ENCODE measurements at places on chromosomes 5 and 9.

DNA sequence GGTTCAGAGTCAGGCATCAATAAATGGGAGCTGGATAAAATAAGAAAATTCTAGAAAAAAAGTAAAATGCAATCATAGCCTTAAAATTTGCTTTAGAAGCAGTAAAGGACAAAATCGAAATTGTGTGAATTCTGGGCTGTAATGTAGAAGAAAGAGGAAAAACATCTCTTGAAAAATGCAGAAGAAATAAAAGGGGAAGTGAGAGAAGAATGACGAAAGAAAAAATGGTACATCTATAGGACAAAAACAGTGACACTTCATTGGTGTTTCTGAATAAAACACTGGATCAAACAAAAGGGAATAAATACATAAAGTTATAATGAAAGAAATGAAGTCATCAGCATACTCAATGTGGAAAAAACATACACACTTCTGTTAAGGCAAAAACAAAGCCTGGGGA, 642.3 kb downstream of the ACTL7B start:
- no peak for DNase-seq

DNA sequence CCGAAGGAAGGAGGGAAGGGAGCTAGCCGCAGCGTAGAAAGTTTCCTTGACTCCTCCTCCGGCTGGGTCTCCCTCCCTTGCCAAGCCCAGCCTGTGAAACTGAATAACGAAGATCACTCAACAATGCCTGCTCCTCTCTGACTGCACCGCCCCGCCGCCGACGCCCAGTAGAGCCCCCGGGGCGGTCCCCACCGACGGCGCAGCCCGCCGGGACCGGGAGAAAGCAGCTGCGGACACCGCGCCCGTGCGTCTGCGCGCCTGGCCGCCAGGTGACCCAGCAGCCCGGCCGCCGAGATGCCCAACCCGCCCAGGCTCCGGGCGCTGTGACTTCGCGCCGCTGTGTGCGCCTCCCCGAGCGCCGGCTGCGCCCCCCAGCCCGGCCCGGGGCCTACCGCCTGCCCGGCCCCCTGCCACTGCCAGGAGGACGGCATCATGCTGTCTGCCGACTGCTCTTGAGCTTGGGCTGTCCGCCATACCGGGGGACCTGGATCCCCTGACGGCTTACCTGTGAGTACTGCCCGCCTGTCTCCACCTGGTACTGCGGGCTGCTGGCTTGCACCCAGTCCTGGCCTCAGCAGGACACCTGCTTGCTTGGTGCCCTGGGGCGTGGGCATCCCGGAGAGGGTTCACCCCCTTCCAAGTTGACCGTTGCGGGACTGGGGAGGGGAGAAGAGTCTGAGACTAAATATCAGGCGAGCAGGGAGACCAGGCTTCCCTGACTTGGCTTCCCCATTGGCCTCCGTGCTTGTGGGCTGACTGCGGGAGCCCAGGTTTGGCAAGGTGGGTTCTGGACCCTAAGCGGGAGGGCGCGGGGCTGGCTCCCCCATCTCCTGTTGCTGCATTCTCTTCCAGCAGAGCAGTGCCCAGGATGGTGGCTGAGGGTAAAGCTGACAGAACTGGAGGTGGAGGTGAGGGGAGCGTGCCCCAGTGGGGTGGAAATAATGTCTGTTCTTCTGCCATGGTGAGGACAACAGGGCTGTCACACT, 26.2 kb upstream of the SPTLC1 start:
- DNase-seq = no peak

DNA sequence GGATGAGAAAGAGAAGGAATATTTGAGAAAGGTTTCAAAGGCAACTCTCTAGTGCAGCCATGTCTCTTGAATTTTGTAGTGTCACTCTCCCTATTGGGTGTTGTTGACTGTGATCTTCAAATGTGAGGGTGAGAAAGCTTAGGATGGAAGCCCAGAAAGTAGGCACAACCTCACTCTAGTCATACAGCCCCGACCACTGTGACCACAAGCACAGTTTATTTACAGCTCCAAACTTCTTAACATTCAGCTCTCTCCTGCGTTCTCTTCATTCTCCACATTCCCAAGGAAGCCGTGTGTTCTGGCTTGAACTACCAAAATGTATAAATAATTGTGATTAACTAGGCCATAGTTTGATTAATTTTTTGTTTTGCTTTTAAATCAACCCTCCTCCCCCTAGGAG, 542.9 kb downstream of the LRRC70 start:
- DNase-seq = no peak

GRCh38 chr9:137044037-137044436, 1.9 kb downstream of the NPDC1 start:
- DNase-seq = no peak

DNA sequence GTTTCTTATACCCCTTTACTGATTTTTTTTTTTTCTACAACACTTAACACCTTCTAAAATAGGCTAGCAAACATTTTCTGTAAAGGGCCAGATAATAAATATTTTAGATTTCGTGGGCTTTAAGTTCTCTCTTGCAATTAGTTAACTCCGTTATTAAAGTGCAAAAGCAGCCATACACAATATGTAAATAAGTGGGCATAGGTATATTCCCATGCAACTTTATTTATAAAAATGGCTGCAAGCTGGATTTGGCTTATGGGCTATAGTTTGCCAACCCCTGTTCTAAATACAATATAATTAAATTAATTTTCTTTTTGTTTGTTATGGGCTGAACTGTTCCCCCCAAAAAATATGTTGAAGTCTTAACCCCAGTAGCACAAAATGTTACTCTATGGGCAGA, 10.8 kb downstream of the IL6ST start:
- no peak for DNase-seq

DNA sequence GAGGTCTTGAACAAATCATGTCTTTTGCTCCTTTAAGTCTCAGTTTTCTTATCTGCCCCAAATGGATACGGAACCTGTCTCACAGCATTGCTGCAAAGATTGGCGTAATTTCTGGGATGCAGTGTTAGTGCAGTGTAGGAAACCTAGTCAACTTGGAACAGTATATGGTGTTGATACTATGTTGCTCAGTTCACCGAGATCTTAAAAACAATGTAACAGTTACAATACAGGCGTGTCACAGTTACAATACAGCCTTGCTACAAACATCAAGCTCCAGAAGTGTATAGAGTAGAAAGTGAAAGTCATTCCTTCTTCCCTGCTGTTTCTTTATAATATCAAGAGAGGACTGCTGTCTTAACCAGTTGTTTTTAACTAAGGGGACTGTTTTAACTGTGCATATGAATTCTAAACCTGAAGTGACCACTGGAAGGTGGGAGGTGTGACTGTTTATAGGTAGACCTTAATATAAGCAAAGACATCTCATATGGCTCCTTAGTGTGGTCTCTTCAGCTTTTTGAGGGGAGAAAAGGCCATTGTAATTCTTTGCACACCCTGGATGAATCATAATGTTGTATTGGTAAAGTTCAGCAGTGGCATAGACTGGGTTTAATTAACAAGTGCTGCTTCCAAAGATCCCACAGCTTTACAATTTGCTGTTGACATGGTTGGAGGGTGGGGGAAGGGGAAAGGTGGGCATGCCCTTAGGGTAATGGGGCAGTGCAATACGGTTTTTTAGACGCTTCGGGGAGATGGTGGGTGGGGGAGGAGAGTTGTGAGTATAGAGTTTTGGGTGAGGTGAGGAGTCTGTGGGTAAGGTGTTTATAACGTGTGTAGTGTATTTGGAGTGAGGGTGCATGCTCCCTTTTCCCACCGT, 12.9 kb downstream of the PRRC2B start:
- DNase-seq = no peak

- no peak for DNase-seq
Observed at GRCh38 chr5:135015942-135016341, 18.1 kb downstream of the PITX1 start.

DNA sequence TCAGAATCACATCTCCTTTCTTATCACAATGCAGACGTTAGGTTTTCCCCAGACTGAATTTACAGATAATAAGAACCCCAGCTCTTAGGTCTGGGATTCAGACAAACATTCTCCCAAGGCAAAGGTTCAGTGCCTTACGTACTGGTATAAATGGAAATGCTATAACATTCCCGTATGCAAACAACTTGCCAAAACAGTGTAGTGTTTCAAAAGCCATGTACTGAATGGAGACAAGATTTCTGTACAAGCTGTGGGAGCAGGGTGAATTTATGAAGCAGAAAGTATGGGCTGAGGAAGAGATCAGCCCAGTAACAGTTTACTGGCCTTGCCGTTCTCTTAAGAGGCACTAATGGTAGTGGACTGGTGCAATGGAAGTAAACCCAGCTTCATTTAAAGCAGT, 225.5 kb upstream of the ZNF462 start:
- no peak for DNase-seq

DNA sequence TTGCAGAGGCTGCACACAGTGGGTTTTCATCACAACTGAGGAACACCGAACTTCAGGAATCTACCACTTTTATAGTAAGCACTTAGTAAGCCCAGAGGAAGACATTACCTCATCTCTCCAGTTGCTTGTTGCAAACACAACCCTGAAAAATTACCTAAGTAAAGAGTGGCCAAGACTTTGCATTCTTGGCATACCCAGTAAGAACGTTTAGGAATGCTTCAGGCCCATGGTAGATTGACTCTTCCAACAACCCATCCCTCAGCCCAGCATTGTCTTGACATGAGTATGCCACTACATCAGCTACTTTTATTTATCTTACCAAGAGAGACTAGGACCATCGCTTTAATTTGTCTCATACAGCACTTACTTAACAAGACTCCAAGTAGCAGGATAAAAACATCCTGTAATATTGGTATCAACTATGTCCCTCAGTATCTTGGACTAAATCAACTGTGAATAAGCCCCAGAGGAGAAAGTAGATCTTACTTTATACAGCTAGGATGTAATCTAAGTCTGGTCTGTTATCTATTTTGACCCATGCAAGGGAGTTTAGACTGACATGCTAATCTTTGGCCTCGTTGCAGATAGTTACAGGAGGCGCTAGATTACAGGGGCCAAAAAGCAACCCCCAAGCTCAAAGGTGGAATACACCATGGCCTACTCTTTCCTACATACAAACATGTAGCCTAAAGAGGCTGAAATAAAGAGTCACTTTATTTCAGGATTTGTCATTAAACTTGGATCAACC, 114.9 kb downstream of the INVS start:
- no peak for DNase-seq

- no peak for DNase-seq
Observed at GRCh38 chr5:73853091-73853490, 227.1 kb downstream of the ARHGEF28 start.

GRCh38 chr9:69621730-69622460, 50.3 kb downstream of the APBA1 start:
- DNase-seq = no peak

- no peak for DNase-seq
Observed at GRCh38 chr5:81391-82021, 10.5 kb upstream of the PLEKHG4B start.

- DNase-seq = no peak
Observed at GRCh38 chr9:81489046-81489445, 200.3 kb downstream of the TLE1 start.

DNA sequence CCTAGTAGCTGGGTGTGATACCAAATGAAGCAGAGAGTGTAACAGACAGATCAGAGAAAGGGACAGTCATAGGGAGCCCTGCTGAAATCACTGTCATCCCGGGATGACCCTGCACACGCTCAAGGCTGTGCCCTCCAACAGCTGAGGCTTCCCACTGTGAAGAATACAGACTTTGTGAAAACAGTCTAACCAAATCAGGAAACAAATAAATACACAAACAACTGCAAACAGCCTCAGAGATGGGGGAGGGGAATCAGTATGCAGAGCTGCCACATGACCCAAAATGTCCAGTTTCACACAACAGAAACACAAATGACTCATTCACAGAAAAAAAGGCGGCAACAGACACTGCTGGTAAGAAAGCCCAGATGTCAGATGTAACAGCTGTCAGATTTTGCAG, 101.9 kb downstream of the ADAMTS2 start:
- no peak for DNase-seq

GRCh38 chr9:78133751-78134150, 102.1 kb upstream of the CEP78 start:
- DNase-seq = no peak

GRCh38 chr9:107942856-107943255, 453.3 kb upstream of the KLF4 start:
- no peak for DNase-seq

DNA sequence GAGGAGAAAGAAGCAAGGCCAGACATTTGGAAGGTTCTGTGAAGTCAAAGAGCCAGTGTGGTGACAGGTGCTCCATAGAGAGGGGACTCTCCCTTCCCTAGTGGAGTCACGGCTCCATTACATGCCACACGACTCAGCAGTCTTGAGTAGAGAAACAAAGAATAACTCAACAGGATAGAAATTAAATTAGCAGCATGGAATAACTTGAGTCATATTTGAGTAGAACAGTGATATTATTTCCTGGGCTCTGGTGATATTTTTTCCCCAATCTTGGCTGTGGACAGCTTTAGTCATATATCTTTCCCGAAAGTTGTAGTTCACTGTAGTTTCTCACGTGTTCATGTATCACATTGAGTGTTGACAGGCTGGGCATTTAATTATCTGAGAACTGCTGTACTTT, 149.7 kb upstream of the EFNA5 start:
- DNase-seq = no peak

DNA sequence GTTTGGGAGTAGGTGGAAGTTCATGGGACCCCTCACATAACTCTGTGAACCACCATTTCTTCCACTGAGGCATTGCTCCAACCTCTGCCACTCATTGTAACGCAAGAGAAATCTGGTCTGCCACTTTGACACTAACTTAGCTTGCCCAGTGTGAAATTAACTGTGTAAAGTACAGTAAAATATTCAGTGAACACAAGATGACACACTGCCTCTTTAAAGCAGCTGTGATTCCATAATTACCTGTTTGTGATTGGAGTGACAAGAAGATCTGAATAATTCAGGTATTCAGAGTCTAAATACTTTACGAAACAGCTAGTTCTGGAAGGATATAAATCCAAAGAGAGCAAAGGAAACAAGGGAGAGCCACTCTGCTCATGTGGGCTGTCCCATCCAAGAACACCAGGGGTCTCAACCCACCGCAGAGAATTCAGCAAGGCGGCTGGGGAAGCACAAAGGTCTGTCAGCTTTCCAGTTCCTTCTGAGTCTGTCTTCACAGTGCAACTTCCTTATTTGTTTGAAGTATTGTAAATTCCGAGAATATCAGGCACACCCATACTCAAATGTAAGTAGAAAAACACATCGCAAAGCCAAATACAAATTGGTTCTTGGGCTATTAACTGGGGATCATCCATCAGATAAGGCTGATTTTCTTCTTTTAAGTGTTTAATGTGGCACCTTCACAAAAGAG, 86.9 kb downstream of the GNAQ start:
- DNase-seq = peak; percentile 4

DNA sequence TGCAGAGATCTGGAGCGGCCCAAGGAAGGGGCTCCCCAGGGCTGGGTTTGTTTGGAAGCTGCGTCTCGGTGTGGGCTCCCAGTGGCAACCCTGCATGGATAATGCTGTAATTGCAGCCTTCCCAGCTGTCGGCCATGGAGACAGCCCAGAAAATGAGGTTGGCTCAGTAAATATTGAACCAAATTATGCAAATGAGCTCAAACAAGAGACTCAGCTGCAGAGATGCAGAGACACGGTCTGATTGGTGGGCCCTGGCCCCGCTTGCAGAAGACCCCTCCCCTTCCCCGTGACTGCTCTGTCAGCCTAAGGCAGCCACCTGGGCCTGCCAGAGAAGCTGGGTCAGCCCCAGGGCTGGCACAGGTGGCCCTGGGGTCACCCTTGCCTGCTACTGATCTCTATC, 75.9 kb downstream of the RAD23B start:
- no peak for DNase-seq

- no peak for DNase-seq
Observed at GRCh38 chr5:179195561-179196404, 135.6 kb downstream of the ZNF354C start.
